ENCODE measurements at places on chromosomes 2 and 18. TPM values are rescaled to one million over a fixed set of nuclear protein-coding genes. Genes with fewer than 3 reads are reported as not detected.

Gene NT5DC4
- not detected for total RNA-seq

Gene HOXD13
- not detected for total RNA-seq

Gene UNC80
- total RNA-seq: not detected

Gene MATN3
- not detected for total RNA-seq

Gene MRPL53
- total RNA-seq: 105 TPM

Gene ALLC
- not detected for total RNA-seq

Gene EMILIN2
- 38.3 TPM for total RNA-seq

Gene DNER
- not detected for total RNA-seq

Gene SLC19A3
- total RNA-seq: not detected
